ENCODE measurements at places on chromosomes 6 and 20. TPM values are rescaled to one million over a fixed set of nuclear protein-coding genes. Genes with fewer than 3 reads are reported as not detected.

LZTS3 gene
- polyA plus RNA-seq: 13.7 TPM

VIP gene
- polyA plus RNA-seq: 1.6 TPM

OLIG3 gene
- polyA plus RNA-seq: not detected

SNX21 gene
- 11.9 TPM for polyA plus RNA-seq

COL12A1 gene
- polyA plus RNA-seq: 79.2 TPM

CLIC5 gene
- 209 TPM for polyA plus RNA-seq

TNNC2 gene
- polyA plus RNA-seq: 0.47 TPM

C2 gene
- polyA plus RNA-seq: 3.9 TPM

DEFB123 gene
- not detected for polyA plus RNA-seq

SEMG1 gene
- not detected for polyA plus RNA-seq

SLC22A2 gene
- 14.3 TPM for polyA plus RNA-seq

GRCh38 chr6:134657751-134658527 is 292.0 kb downstream of the ALDH8A1 start:
- no peak for DNase-seq

- DNase-seq: no peak
These were observed 195.7 kb downstream of the FARS2 start for GRCh38 chr6:5457041-5457440.

DNA sequence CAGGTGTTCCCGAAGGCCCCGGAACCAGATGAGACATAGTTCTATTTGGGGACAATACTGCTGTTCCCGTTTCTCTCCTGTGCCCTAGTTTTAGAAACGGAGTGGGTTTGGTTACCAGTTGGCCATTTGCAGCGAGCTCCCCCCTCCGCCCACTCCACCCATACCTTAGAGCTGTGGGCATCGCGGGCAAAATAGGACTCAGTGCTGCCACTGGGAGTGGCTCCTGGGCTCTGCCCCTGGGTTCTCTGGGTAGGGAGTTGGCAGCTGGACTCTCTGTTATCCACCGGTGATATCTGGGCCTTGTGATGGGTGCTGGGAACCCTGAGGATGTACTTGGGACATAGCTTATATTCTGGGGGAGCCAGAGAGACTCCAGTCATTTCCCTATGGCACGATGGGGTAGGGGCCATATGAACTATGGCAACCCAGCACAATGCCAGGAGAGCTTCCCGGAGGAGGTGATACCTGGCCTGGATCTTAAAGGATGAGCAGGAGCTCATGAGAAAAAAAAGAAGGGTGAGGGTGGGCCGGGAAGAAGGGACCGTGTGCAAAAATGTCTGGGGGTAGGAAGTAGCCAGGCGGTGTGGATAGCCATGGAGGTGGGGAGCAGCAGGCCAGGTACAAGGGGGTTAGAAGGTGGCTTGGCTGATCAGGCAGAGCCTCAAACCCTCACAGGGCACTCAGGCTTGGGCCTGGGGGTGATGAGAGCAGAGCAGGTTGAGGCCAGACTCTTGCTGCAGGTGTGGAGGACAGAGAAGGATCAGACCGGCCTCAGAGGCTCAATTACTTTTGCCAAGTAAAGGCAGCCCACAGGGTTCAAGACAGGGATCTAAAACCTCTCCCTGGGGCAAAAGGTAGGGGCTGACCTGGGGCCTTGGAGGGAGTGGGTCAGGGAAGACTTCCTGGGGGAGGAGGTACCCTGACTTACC is 9.6 kb downstream of the SRC start:
- DNase-seq: no peak

DNA sequence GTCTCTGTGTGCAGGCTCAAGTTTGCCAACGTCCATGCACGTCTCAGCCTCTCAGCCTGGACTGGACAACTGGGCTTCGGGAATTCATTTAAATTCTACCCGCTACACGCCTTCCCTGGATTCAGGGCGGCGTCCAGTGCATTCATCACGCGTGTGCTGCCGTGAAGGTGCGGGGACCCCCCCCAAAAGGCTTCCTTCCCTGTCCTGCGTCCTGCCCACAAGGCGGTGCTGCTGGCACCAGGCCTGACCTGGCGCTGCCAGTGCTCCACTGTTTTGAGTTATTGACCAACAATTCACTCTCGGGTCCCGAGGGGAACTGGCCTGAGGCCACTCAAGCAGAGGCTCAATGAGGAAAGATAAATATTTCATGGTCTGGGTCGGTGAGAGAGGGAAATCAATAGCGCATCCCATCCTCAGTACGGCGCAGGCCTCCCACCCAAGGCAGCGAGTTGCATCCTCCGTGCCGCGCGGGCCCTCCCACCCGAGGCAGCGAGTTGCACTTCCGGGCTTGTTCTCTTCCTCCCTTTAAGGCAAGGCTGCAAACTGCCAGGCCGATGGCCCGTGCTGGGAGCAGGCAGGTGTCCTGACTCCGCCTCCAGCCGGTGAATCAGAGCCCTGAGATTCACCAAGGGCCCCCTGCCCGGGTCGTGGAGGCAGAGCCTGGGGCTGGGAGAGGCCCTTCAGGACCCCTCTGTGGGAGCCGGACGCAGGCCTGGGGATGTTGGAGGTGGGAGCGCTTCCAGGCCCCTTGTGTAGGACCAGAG is 22.8 kb upstream of the BHLHE23 start:
- no peak for DNase-seq

DNA sequence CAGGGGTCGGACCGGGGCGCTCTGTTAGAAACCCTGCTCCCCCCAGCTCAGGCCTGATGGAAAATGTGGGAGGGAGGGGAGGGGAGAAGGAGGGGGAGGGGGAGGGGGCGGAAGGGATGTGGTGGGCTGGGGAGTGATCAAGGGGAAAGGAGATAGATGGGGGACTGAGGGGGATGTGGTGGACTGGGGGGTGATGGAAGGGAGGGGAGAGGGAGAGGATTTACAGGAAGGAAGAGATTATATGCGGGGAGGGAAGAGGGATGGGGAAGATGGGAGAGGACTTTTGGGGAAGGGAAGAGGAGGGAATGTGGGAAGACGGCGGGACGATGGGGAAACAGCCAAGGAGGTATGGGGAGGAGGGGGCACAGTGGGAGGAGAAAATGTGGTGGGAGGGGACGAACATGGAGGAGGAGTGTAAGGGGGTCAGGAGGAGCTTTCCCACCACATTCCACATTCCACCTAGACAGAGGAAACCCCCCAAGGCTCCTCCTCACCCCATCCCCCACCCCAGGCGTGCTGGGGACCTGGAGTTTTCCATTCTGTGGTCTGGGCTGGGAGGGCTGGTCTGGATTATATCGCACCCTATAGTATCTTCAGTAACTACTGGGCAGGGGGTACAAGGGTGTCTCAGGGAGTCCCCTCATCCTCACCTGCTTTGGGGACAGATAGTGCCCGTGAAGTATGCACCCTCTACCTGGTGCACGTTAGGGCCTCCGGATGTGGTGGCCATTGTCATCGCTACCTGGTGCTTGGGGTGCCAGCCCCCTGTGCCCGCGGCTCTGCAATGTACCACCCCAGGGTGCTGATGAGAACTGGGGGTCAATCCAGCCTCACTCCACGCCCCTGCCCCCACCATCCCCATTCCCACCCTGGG is 578 bp upstream of the PTGIS start:
- no peak for DNase-seq

- DNase-seq: no peak
These were observed 102.6 kb downstream of the SYNE1 start for GRCh38 chr6:152534541-152534940.

GRCh38 chr6:14088600-14089192 is 28.9 kb upstream of the CD83 start:
- DNase-seq: no peak

DNA sequence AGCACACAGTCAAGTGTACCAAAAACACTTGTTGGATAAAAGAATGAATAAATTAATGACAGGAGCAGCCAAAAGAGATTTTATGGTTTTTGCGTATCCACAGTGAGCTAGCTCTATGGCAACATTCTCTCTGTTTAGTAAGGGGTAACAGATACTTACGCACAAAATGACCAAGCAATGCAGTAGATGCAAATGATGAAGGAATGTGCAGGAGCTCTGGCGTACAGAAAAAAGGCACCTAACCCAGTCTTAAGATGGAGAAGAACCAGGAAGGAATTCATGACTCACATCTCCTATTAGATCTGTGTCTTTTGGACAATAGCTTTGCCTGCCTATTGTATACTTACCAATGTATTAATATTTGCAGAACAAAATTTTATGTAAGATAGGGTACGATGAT is 191.9 kb upstream of the PREP start:
- DNase-seq: no peak

DNA sequence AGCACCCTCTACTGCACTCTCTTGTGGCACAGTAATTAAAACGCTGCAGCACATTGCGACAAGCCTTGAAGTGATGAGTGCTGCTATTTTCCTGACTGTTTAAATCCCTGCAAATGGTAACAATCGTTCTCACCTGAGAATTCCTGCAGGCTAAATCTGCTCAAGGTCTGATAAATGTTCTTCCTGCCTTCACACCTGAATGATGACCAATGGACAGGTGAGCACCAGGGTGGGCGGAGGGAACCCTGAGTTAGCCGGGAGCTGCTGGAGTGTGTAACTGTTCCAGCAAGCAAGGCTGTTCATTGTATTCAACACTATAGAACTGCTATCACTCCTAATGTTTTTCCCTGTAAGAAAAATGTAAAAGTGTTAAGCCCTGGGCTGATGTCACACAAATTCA is 4.0 kb downstream of the DACT2 start:
- no peak for DNase-seq

GRCh38 chr6:30093951-30094661 is 18.5 kb upstream of the RNF39 start:
- no peak for DNase-seq

DNA sequence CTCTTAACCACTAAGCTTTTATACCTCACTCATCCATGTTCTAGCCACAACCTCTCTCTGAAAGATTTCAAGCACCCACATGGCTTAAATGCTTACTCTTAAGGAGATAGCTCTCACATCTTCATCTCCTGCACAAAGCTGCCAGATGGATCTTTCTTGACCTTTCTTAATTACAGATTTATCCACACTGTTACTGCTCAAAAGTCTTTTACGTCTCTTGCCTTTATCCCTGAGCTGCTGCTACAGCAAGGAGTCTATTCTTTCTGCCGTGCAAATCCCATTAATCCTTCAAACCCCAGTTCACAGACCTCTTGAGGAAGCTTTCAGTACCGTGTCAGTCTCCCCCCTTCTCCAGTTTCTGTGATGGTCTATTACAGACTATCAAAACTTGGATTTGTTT is 54.6 kb downstream of the B4GALT5 start:
- no peak for DNase-seq

DNA sequence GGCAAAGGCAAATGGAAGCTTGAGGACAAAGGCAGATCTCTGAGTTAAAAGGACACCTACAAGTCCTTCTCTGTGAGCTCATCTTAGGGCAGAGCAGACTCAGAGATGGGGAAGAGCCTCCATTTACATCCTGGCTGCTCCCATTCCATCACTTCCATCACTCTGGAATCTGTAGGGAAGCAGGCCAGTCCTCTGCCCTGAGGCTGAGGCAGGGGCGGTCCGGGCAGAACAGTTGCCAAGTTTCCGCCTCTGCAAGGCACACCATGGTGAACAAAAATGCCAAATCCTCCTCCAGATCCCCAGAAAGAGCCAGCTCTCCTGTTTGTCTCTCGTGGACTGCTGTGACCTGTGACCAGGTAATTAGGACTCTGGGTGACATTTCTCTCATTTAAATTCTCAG is 209.6 kb upstream of the SSTR4 start:
- no peak for DNase-seq

DNA sequence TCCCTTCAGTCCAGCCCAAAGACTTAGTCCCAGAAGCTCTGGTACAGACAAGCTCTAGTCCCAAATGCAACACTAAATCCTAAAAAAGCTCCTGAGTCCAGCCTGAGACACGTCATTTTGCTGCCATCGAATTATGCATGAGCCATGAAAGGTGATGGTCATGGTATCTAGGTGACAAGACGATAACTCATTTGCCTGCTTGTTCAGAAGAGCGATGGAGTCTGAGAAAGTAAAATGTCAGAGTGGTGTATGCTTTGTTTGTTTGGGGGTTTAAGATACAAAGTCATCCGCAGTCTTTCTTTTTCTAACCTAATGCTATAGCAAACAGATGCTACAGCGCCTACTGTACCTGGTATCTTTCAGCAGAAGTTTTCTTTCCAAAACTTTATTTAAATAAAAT is 54.7 kb downstream of the SLC23A2 start:
- no peak for DNase-seq

DNA sequence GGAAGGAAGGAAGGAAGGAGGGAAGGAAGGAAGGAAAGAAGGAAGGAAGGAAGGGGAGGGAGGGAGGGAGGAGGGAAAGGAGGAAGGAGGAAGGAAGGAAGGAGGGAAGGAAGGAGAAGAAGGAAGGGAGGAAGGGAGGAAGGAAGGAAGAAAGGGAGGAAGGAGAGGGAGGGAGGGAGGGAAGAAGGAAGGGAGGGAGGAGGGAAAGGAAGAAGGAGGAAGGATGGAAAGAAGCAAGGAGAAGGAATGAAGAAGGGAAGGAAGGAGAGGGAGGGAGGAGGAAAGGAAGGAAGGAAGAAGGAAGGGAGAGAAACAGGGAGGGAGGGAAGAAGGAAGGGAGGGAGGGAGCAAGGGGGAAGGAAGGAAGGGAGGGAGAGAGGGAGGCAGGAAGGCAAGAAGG is 204.9 kb downstream of the PHACTR1 start:
- no peak for DNase-seq

All from left kidney (tissue), 8 donors.